Non-pigmented ciliary epithelial cell (primary cell): ENCODE measurements at places on chromosomes 16 and 17.

DNA sequence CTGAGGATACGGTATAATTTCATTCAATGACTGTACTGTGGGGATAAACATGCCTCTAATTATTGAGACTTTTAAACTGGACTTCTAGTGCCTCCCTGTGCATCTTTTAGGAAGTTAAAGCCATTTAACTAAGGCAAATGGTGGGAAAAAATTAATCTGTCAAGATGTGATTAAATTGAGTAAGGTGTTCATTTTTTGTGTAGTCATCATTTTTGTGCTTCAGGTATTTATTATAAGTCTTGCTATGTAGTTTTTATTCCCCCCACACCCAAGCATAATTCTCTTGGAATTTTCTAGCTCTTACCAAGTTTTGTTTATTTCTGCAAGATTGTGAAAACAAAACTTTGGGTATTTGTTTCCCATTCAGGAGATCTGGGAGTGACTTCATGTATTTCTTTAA, 10.2 kb downstream of the TAF15 start:
- no peak for DNase-seq

DNA sequence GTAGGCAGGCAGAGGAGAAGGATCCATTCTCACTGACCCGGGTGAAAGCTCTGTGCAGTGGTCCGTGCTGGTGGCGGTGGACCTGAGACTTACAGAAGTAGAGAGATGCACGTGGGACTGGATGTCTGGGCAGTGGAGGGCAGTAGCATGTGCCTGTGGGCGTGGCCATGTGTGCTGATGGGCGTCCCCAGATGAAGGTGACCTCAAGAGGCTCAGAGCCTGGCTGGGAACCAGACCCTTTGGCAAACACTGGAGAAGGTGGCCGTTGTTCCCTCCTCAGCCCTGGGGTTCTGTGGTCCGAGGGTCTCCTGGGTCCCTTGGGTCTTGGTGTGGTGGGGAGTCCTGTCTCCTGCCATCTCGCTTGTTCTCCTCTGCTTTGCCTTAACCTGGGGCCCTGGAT, 15.6 kb downstream of the WSCD1 start:
- no peak for DNase-seq

GRCh38 chr16:27083861-27084261, 17.1 kb downstream of the C16orf82 start:
- DNase-seq, result no peak

GRCh38 chr16:85029408-85029784, 1.8 kb downstream of the KIAA0513 start:
- no peak for DNase-seq

GRCh38 chr17:64531955-64532371, 25.2 kb downstream of the CEP95 start:
- no peak for DNase-seq

DNA sequence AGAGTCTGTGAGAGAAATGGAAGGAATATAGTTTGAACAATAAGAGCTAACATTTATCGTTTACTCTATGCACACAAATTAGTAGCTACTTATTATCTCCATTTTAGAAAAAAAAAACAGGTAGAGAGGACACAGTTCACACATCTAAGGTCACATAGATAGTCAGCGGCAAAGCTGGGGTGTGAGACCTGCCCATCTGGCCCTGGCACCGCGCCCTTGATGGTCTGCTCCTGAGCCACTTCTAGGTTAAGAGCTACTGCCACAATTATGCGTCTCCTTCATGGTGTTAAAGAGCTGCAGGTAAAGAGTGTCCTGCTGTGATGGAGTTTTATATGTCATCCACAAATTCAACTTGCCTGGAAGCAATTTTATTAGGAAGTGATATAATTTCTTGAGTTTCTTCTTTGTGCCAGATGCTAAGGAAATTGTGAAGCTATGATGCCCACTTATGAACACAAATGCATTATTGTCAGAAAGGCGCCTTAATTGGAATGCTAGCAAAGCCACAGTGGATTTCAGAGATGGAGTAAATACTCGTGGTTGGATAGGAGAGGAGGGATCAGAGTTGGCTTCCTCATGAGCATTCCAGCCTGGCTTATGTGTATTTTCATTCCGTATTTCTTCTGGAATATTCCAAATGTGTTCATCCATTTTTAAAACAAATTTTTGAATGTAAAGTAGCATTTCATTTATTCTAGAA, 21.3 kb upstream of the MFSD6L start:
- DNase-seq, result no peak

DNA sequence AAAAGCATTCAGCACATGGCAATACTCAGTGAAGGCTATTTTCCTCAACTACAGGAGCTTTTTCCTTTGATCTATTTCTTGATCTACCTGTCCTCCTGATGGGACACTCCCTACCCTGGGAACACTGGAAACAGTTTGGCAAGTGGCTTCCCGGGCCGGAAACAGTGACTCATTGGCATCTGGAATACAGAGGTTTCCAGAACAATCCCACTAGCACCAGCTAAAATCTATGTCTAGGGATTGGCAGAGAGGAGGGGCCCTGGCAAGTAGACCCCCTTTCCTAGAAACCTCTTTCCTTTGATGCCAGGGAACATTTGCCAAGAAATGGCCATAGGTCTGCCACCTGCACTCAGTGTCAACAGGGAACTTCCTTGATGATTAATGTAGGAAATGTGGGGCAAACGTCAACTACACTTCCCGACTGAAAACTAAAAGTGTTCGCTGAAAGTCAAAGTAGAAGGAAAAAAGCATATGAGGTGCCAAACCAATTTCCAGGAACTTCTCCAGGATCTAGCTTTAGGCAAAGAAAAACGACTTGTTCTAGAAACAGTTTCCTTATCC, 30.4 kb upstream of the FBXW10B start:
- no peak for DNase-seq

GRCh38 chr16:78057803-78058564, 35.6 kb downstream of the CLEC3A start:
- DNase-seq, result no peak

GRCh38 chr17:64502021-64502420, 4.1 kb downstream of the DDX5 start:
- no peak for DNase-seq

- no peak for DNase-seq
Measured at GRCh38 chr16:2054543-2055245, 6.9 kb downstream of the TSC2 start.

GRCh38 chr17:61528171-61528570, 62.8 kb downstream of the NACA2 start:
- no peak for DNase-seq

- no peak for DNase-seq
Measured at GRCh38 chr17:40309949-40310510, 1.1 kb downstream of the RARA start.

DNA sequence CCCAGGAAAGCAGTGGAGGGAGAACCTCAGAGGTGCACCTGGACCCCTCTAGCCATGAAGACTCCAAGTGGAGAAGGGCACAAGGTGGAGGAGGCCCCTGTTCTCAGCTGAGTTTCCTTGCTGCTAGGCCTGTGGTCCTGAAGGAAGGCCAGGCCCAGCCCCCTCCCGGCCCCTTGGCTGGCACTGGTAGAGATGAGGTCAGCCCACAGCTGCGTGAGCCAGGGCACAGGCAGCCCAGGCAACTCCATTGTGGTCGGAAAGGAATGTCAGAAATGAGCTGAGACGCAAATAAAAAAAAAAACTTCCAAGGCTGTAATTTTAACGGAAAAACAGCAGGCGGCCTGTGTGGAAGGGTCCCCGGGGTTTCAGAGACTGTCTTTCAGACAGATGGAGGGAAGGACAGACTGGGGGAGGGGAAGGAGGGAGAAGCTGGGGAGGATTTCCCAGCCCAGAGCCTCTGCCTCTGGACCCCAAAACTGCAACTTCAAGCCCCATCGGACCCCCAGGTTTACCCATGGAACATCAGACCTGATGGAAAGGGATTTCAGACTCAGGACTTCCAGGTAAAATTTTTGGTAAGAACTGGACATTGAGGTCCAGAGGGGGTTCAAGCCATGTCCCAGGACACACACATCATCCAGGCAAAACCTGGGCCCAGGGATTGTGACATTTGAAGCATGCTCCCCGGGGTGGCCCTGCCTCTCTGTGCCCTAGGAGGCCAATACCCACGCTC, 25.6 kb upstream of the MRPS23 start:
- DNase-seq, result peak; percentile 92

GRCh38 chr17:44171931-44172455, 1.5 kb downstream of the ASB16 start:
- DNase-seq, result no peak

GRCh38 chr16:30184096-30184890, 891 bp downstream of the CORO1A start:
- DNase-seq, result no peak

DNA sequence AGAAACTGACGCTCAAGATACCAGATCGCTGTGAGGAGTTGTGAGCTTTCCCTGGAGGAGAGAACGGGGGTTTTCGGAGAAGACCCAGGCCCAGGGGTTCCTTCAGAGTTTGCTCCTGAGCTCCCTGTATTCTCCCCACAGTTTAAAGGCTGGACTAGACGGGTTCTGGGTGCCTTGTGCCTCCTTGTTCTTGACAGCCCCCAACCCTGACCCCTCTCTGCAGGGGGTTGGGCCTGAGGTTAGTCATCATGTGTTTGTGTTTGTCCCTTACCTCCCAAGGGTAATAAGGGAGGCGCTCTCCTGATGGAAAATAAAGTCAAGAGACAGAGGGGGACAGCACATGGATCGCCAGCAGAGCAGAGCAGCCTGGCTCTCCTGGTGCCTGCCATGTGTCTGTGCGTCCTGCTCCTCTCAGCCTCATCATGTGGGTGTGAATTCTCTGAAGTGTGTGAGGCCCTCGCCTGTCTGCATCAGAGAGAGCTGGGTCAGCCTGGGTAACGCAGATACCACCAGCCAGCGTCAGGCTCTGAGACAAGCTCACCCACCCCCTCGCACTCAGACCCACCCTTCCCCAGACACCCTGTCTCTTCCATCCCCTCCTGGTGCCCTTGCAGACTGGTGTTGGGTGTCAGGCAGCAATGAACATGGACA, 8.7 kb downstream of the HEXIM2 start:
- no peak for DNase-seq

DNA sequence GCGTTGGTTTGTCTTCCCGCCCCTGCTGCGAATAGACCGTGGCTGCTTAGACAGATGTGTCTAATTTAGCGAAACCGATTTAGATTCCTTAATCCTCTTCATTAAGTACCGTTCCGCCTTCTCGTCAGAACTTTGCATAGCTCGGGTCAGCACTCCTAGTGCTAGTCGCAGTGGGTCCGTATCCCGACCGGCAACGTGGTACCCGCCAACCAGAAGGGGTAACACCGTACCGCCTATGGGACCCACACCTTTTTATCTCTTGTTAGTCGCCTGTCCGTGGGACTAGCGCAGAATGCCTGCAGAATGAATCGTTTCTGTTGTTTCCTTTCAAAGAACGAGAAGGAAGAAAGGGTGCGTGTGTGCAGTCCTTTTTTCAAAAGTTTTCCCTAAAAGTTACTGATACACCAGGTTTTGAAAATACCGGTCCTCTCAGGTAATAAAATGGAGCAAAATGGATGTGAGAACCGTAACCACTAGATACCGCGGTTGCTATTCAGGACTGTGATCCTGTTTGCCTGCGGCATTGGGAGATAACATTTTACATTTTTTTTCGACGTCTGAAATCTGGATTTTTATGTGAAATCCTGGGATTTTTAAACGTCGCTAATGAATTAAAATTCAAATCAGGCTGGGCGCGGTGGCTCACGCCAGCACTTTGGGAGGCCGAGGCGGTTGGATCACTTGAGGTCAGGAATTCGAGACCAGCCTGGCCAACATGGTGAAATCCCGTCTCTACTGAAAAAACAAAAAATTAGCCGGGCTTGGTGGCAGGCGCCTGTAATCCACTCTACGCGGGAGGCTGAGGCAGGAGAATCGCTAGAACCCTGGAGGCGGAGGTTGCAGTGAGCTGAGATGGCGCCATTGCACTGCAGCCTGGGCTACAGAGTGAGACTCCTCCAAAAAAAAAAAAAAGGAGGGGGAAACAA, 998 bp upstream of the SRSF1 start:
- no peak for DNase-seq

DNA sequence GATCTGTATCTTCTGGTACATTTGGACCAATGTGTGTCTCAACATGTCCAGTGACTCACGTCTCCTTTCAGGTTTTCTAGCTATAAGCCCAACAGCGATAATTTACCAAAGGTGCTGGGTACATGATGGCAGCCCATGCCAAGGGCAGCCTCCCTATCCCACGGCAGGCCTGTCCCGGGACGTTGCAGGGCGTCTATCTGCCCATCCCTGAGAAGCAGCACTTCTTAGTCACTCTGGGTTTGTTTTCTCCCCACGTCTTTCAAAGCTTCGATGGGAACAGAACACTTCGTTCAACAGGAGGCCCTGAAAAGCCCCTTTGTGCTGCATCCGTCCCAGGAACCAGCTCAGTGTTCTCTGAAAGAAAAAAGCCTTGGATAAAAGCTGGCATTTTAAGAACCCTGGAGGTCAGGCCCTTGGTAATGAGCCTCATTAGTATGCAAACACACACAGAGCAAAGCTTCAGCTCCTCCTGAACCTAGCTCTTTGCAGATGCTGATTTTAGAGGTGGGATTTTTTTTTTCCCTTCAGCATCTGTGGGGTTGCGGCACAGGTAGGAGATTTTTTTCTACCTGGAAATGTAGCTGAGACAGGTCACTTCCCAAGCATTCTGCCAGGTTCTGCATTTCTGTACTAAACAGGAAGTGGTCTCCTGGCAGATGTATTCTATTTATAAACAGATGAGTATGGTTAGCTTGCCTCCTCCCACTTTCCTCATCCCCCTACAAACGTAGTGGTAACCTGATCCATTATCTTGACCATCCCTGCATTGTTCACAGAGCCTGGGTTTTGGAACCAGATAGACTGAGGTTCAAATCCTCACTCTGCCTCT, 17.5 kb upstream of the MT4 start:
- DNase-seq, result peak; percentile 9

GRCh38 chr16:11517961-11518360, 68.8 kb downstream of the LITAF start:
- DNase-seq, result no peak

DNA sequence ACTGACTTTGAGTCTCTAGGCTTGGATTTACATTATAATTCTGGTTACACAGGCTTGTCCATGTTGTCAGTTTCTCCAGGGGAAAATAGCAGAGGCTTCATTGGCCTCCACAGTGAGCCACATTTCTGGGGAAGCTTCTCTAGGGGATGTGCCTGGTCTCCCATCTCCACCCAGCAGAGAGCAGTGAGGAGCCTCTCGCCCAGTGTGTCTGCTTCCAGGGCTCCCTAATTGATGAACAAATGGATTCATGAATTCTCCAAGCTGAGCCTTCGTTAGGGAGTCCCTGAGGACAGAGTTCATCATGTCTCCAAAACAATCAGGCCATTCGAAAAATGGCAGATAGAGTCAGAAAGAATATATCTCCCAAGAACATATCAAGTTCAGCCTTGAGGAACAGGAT, 162.4 kb upstream of the TOX3 start:
- DNase-seq, result no peak
